LNCaP clone FGC (cell line): ENCODE measurements at places on chromosomes 3 and 15.

- DNase-seq, result no peak
These were observed 1.0 kb downstream of the MYLK start for GRCh38 chr3:123883111-123883510.

GRCh38 chr3:138675393-138675792, 66.8 kb downstream of the FAIM start:
- no peak for DNase-seq

DNA sequence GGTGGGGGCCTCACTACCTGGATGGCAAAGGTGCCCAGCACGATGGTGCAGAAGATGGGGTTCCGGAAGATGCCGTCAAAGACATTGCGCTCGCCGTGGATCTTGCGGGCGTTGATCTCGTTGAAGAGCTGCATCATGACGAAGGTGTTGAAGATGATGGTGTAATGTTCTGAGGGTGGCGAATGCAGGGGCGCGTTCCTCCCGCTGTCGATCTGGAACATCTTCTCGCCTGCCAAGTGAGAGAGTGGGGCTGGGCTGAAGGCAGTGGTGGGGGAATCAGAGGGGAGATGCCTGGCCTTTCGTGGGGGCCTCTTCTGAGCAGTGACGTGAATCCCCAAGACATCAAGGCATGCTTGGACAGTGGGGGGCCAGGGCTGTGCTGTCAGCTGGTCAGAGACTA, 19.6 kb upstream of the SEC13 start:
- DNase-seq, result no peak

- no peak for DNase-seq
These were observed 4.1 kb downstream of the ZNF609 start for GRCh38 chr15:64464276-64465005.

DNA sequence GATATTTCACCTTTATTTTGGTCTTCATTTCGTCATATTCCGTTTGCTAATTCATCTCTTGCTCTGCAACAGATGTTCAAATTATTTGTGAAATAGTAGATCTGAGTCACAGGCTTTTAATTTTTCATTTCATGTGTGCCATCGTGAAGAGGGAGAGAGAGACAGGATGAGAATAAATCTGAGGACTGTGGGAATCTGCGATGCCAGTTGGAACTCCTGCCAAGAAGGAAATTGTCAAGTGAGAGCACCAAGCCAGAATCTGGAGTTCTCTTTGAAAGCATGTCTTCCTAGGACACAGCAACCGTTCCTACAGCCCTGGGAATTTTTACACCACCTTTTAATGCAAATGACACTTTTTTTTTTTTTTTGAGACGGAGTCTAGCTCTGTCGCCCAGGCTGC, 48.8 kb downstream of the NSMCE3 start:
- DNase-seq, result peak; percentile 4

DNA sequence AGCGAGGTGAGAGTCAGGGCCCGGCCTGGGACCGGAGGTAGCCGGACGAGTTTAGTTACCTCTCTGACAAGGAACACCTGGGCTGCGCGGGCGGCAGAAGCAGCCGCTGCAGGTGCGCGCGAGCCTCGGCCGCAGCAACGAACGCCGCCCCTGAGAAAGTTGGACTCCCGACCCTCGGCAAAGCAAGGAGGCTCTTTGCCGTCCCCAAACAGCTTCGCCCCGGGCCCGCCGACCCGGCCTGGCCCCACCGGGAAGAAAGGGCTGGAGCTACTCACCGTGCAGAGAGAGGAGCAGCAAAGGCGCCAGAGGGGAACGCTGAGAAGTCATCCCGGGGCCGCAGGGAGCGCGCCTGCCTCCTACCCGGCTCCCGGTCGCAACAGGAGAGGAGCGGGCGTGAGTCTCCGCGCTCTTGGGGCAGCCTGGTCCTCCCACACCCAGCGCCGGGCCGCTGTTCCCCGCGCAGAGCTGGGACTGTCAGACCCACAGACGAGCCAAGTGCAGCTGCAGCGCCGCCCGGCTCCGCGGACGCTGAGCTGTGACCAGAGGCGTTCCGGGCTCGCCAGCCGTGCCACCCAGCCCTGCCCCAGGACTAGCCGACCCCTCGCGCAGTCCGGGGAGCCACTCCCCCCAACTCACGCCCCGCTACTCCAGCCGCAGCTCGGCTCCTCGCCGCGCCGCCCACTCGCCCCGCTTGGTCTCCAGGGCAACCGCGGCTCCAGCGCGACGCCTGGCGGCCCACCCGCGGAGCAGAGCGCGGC, at the start of gene IGSF11:
TSS of gene IGSF11 (minus strand) at position 591 of the 758 bp plus-strand sequence. CDS start at position 327, 264 bp downstream.
- no peak for DNase-seq

DNA sequence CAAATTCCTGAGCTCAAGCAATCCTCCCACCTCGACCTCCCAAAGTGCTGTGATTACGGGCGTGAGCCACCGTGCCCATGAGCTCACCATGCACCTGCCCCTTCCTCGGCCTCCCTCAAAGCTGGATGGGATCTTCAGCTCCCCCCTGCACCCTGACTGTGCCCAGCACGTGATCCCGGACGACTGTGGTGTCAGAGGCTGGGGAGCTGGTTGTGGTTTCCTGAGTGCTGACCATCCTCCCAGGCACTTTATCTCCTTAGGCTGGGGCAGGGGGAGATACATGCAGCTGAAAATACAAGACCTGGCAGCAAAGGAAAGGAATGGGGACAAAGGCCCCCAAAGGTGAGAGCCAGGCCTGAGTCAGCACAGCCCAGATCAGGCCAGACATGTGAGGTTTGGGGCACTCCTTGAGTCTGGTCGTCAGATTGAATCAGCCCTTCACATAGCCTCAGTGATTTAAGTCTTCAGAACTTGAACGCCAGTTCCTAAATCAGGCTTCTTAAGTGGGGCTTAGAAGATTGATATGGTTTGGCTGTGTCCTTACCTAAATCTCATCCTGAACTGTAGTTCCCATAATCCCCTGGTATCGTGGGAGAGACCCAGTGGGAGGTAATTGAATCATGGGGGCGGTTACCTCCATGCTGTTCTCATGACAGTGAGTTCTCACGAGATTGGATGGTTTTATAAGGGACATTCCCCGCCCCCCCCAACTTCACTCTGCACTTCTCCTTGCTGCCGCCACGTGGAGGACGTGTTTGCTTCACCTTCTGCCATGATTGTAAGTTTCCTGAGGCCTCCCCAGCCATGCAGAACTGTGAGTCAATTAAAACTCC, 35.8 kb downstream of the PRKCD start:
- DNase-seq, result no peak

DNA sequence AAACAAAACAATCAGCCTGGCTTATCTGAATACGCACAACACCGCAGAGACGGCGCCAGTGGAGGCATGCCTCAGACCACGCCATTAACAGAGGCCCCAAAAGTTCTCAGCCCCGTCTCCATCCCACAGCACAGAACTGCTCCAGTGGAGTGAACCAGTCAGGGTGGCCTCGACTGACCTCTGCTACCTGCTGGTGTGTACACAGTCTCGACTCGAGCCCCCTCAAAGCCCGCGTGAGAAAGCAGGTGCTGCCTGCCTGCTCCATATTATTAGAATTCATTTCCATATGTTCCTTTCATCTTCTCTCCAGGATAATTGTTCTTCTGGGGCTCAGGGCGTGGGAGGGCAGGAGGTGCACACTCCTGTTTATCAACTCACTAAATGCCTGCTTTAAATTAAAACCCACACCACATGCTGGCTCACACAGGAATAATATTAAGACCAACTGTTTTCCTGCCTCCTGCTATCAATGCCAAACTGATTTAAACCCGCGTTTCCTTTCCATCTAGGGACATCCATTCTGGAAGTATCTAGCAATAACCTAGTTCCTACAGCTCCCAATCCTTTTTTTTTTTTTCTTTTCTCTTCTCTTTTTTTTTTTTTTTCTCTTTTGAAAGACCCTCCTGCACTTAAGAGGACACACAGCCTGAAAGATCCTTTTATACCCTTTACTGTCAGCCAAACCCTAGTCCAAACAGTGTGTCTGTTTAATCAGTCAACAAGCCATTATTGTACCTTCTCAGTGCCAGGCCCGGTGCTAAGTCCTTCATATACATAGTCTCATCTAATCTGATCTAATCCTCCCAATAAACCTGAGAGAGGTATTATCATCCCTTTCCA, 101.2 kb downstream of the TLE3 start:
- DNase-seq, result no peak

DNA sequence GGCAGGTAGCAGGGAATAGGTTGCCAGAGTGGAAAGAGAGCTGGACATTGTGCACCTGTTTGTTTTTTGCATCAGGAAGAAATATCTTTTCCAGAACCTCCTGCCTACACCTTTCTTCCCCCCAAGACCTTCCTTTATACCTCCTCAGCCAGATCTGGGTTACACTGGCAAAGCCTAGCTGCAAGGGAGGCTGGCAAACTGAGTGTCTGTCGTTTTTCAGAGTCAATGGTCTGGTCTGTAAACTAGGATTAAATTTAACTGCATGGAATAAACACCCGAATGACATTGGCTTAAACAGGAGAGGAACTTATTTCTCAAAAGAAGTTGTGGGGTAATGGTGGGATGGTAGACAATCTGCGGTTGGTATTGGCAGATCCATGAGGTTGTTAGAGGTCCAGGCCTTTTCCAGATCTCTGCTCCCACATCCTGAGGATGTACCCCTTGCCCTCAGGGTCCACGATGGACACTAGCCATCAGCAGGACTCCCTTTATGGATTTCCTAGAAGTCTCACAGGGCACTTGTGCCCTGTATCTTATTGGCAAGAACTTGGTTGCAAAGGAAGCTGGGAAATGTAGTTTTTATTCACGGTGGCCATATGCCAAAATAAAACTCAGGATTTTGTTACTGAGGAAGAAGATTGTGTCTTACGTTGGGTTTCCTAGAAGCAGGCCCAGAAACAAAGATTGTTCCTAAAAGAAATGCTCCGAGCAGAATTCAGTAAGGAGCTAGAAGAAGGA, 3.2 kb upstream of the RARRES1 start:
- no peak for DNase-seq

DNA sequence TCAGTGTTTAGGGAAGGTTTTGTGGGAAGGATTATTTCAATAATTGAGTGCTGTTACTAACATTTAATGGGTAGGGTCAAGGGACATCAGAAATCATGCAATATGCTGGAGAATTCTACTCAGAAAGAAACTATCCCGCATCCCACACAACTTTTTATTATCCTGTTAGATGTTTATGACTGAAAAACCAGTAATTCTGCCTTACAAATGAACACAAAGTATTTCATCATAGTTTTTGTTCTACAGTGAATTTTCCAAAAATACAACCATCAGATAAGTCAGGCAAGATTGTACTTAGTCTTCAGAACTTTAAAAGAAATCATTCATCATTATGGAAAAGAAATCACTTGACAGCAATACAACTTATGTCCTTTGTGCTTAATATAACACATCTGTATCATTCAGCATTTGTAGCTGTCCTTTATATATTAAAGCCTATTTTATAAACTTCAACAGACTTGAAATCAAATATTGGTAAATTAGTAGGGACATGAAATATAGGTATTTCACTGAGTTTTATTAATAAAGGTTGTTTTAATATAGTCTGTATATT, 61.9 kb downstream of the TRPM7 start:
- no peak for DNase-seq

DNA sequence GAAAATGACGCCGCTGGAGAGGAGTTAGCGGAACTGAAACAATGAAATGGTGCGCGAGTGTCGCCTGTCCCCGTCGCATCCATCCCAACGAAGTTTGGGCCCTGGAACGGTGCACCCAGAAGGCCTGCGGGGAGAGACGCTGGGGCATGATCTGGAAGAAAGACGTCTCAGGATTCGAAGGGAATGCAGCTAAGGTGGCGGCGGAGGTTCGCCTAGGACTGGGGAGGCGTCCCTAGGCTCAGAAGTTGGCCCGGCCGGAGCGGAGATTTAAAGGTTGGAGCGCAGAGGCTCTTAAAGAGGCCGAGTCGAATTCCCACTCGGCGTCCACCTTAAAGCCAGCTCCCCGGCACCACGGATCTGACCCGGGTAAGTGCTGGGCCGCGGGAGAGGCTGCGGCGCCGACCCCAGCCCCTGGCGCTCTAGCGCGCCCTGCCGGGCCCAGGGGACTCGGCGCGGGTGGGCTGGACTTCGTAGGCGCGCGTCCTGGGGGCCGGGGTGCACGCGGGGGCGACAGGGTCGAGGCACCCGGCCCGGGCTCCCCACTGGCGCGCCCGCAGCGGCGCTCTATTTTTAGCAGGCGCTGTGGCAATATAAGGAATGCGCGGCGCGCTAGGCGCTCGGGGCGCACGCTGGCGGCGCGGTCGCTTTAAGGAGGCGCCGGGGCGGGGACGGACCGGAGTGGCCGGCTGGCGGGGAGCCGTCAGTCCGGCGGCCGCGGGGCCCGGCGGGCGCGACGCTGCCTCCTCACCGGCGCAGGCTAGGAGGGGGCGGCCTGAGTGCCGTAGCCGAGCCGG, at the start of gene MRAS:
TSS of gene MRAS (plus strand) at position 620 of the 794 bp plus-strand sequence. CDS start 24,305 bp downstream, outside the sequence.
- DNase-seq, result peak; percentile 30

DNA sequence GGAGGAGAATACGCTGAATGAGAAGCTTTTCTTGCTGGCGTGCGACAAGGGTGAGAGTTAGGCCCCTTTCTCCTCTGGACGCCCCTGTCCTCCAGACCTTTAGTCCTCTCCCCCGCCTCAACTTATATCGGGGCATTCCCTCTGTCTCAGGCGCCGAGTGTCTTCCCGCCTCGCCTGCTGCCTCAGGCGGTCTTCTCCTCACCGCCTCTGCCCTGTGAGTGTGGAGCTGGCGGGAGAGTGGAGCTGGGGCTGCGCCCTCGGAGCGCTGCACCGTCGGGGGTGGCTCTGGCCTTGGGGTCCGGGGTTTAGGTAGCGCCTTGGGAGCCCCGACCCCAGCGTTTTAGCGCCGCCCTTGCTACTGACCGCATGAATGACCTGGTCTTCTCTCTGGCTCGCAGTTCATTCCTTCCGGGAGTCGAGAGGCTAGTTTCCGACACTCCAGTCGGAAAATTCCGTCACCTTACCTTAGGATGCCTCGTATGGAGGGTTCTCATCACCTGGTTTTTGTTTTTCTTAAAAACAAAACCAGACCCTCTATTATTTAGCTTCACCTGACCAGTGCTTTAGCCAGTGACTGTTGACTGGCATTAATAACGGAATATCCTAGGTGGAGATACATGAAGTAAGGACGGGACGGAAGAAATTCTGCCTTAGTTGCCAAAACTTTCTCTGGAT, 985 bp downstream of the TRPC1 start:
- DNase-seq, result no peak

- no peak for DNase-seq
These were observed 14.1 kb downstream of the XXYLT1 start for GRCh38 chr3:195256639-195257453.

DNA sequence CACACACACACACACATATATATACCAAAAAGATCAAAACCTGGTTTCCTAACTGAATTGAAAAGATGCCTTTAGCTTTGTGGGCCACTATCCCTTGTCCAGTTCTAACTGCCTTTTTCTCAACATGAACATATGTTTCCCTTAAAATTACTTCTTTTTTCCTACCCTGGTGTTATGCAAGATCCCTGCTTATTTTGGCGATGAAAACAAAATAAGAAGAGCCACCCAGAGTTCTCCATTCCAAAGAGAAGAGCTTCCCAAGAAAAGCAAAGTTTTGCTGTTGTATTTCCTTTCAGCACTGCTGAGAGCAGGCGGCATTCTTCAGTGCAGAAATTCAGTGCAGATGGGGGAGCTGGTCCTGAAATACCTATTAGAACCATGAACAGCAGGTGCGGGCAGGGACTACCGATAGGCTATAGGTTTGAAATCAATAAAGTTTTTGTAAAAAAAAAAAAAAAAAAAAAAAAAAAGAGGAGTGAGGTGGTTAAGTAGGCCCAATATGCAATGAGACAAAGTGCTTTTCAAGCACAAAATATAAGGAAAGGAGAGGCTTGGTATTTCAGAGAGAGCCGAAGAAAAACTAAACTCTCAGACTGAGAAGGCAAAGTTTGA, 238.0 kb downstream of the FOXP1 start:
- no peak for DNase-seq
